Left kidney (tissue), 8 donors: ENCODE measurements at places on chromosomes 2 and 18. TPM values are rescaled to one million over a fixed set of nuclear protein-coding genes. Genes with fewer than 3 reads are reported as not detected.

GRCh38 chr2:123715467-123715982, 309.6 kb upstream of the CNTNAP5 start:
- DNase-seq, result no peak

GRCh38 chr2:62147610-62148301, 48.2 kb upstream of the B3GNT2 start:
- no peak for DNase-seq

DNA sequence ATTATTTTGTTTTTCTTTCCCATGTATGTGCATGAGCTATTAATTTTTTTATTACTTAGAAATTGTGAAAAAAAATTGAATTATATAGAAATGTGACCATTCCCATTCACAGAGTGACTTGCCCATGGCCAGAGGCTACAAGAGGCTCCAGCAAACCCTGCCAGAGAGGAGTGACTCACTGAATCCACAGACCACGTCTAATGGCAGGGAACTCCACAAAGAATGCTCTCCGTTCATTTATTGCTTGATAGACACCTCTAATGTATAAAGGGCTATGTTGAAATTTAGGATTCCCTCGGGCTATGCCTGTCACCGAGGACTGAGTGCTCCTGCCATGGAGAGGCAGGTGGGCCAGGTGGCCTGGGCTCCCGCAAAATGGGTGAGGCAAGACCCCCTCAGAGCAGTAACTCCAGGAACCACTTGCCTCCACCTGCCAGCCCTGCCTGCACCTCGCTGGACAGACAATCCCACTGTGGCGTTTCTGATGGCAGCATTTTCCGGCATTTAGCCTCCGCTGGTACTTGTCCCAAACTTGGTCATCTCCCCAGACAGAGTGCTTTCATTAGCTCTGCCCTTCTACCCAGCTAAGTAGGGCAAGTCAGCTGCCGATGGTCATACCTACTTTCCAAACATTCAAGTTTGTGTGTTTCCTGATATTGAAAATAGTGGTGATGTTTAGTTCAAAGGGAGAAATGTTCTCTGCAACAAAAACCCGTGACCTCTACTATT, 200.3 kb downstream of the PRKCE start:
- no peak for DNase-seq

GRCh38 chr2:226137201-226137811, 662.3 kb downstream of the IRS1 start:
- DNase-seq, result no peak

The TBC1D8 gene
- 45.3 TPM for polyA plus RNA-seq

The KLHL41 gene
- polyA plus RNA-seq, result 1.9 TPM

DNA sequence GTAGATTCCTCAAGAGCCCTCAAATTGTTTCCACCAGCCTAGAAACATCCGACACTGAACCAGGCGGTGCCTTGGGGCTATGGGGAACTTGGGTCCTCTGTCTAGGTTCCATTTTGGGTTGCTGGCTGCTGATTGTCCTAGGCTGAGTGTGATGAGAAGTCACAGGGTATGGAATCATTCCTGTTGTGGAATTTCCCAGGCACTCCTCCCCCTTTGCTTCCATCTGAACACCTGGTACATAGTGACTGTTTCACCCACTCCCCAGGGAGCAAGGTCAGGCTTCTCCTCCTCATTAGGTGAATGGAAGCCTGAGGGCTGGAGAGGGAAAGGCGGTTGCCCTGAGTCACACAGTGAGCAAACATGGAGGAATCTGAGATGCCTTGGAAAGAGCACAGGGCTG, 4.5 kb downstream of the KIF3C start:
- no peak for DNase-seq

DNA sequence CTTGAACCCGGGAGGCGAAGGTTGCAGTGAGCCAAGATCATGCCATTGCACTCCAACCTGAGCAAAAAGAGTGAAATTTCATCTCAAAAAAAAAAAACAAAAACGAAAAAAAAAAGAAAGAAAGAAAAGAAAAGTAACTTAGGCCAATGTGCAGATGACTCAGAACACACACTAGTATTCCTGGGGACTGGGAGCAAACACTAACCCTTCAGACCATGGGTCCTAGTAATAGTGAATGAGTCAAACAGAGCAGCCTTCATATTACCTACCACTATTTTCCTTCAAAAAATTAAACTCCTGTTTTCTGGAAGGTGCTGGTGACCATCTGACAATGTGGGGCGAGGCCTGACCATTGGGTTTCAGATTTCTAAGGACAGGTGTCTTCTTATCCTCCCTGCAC, 253.4 kb downstream of the PIEZO2 start:
- DNase-seq, result no peak
